NCI-H1105 treated with DMSO at 0.1 percent for 48 hours (cell line): ENCODE measurements at places on chromosomes 7 and 10.

DNA sequence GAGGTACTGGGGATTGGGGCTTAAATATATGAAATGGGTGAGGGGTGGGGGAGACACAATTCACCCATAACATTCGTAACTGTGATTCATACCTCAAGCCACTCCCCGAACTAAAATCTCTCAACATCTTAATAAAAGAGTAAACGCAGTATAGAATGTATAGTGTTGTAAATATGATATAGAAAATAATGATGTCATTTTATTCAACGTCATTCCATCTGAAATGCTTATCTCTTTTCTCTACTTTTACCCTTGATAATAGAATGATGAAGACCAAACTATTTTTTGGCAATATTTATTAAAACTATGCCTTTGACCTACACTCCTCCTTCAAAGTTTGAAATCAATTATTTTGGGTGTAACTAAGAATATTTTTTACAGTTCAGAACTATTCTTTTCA, 36.4 kb downstream of the FRA10AC1 start:
- no peak for DNase-seq

DNA sequence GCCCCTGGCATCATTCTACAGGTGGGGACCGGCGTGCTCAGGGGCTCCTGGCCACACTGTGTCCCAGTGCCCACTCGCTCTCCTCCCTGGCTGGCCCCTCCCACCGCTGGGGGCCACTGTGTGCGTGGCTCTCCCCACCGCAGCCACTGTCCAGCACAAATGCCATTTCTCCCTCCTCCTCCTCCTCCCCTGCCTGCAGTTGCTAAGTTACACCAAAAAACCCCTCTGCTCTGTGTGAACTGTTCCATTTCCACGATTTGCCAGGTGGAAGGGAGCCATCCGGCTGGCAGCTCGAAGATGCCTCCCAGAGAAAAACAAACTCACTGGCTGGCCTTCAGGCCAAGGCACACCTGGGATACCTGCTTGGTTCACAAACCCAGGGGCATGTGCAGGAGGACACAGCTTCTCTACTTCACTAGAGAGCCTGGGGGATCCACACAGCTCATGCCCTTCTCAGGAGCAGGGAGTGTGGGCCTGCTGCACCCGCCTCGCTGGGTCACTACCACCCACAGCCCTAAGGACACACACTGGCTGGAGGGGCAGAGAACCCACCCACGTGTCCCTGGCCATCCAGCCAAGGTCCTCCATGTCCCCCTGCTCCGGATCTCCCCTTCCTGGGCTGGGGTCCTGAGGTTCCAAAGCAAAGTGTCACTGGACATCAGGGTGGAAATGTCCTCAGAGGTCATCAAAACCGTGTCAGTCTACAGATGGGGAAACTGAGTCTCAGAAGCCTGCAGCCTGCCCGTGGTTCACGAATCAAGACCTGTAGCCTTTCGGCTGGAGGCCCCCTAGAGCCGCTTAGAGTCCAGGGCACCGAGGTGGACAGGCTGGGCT, 1.7 kb downstream of the RASGEF1A start:
- DNase-seq, result no peak

- peak; percentile 27 for DNase-seq
Observed at GRCh38 chr10:60003651-60004523, 97.5 kb upstream of the CCDC6 start.

DNA sequence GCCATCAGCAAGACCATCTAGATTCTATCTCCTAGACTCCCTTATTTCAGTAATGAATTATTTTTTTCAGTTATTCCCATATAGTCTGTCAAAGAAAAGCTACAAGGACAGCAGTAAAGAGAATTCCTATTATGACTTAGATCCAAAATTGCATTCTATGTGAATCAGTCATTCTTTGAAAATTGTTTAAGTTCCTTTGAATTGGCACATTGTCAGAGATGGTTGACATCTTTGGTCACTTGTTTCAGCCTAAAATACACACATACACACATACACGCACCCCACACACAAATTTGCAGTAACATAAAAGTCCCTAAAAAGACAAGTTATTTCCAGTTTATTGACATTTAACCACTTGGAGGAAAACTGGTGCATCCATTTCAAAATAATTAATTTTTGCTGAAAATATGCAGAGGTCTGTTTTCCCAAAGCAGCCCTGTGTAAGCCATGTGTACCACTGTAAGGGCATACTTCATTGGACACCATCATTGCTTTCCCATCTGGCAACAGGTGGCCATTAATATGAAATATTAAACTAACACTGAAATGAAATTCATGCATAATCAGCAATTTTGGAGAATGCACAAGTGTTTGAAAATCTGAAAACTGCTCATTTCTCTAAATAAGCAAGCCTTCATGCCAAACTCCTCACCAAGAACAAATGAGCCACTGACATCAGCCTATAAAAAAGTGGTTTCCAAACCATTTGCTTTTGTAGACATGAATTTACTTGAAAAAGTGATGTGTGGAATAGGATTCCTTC, 121.7 kb upstream of the COL1A2 start:
- no peak for DNase-seq

DNA sequence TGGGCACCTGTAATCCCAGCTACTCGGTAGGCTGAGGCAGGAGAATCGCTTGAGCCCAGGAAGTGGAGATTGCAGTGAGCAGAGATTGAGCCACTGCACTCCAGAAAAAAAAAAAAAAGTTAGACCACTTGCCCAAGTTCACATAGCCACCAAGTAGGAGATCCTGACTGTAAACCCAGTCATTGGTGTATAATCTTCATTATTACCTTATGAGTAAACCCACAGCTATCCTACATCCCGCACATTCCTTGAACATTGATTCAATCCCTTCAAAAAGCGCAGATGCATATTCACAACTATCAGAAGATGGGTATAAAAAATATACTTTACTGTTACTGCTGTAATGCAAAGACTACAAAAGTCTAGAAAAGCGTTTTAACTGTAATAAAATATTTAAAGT, 512.9 kb downstream of the SUGCT start:
- DNase-seq, result no peak

DNA sequence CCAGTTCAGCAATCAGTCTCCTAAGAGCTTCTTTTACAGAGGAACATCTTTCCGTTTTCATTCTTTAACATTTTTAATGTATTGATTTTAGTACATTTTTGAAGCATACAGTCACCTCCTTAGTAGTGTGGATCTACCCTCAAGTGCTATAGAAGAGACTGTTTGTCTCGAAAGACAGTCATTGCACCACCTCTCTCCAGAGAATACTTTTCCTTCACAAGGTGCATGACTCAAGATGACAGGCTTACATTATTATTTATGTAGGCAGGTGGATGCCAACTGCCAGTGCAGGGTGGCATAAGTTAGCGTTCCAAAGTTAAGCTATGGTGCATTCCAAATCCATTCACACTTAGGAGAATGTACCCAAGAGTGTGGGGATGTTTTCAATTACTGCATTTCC, 71.8 kb downstream of the ZEB1 start:
- DNase-seq, result no peak

- DNase-seq, result no peak
Observed at GRCh38 chr10:25552283-25552919, 377.6 kb downstream of the GPR158 start.

DNA sequence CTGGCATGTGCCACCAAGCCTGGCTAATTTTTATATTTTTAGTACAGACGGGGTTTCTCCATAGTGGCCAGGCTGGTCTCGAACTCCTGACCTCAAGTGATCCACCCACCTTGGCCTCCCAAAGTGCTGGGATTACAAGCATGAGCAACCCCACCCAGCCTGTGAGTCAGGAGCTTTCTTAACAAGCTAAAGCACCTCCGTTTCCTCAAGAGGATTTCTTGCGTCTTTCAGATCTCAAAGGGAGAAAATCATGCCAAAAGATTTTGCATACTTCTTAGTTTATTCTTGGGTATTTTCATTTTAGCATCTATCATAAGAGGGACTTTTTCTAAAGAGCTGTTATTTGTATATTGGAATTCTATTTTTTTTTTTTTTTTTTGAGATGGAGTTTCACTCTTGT, 47.9 kb upstream of the FOXK1 start:
- DNase-seq, result no peak

GRCh38 chr10:132389433-132390169, 7.4 kb upstream of the PWWP2B start:
- DNase-seq, result no peak

GRCh38 chr10:113415246-113415645, 137.6 kb upstream of the HABP2 start:
- DNase-seq, result no peak

GRCh38 chr7:33334349-33334748, 205.0 kb downstream of the BBS9 start:
- peak; percentile 65 for DNase-seq

- no peak for DNase-seq
Observed at GRCh38 chr10:22676435-22676834, 37.9 kb downstream of the PIP4K2A start.

DNA sequence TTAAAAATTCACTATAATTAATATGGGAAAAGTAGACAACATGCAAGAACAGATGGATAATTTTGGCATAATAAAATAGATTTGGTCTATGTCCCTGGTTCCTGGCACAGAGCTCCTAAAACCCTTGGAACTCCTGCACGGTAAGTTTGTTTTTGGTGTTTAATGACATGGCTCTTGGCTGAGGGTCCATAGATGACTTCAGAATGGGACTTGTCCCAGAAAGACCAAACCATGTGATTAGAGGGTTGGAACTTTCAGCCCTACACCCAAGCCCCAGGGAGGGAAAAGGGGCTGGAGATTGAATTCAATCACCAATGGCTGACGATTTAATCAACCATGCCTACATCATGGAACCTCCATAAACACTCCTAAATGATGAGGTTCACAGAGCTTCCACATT, 12.6 kb upstream of the GSDME start:
- no peak for DNase-seq

GRCh38 chr10:79372871-79373270, 25.6 kb downstream of the PPIF start:
- DNase-seq, result no peak

DNA sequence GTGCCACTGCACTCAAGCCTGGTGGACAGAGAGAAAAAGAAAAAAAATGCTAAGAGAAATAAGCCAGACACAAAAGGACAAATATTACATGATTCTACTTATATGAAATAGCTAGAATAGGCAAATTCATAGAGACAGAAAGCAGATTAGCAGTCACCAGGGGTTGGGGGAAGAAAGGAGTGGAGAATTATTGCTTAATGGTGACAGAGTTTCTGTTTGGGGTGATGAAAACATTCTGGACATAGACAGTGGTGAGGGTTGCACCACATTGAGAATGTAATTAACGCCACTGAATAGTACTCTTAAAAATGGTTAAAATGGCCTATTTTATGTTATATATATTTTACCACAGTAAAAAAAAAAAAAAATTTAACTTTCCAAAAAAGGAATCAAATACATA, 6.4 kb upstream of the NT5C2 start:
- no peak for DNase-seq

DNA sequence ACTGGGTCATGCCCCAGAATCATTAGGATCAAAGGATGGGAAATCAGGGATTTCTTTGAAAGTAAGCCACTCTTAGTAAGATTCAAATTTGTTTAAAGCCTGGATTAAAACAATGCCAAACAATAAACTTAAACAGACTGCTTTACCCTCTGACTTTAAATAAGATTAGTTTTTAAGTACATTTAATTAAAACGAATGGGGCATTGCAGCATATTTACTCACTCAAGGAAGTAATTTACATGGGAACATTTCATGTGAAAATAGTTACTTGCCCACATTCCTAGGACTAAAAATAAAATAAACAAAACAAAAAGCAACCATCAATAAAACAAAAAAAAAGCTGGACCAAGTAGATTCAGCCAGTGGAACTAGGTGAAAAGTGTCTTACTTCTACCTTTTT, 7.8 kb downstream of the ABLIM1 start:
- DNase-seq, result no peak

DNA sequence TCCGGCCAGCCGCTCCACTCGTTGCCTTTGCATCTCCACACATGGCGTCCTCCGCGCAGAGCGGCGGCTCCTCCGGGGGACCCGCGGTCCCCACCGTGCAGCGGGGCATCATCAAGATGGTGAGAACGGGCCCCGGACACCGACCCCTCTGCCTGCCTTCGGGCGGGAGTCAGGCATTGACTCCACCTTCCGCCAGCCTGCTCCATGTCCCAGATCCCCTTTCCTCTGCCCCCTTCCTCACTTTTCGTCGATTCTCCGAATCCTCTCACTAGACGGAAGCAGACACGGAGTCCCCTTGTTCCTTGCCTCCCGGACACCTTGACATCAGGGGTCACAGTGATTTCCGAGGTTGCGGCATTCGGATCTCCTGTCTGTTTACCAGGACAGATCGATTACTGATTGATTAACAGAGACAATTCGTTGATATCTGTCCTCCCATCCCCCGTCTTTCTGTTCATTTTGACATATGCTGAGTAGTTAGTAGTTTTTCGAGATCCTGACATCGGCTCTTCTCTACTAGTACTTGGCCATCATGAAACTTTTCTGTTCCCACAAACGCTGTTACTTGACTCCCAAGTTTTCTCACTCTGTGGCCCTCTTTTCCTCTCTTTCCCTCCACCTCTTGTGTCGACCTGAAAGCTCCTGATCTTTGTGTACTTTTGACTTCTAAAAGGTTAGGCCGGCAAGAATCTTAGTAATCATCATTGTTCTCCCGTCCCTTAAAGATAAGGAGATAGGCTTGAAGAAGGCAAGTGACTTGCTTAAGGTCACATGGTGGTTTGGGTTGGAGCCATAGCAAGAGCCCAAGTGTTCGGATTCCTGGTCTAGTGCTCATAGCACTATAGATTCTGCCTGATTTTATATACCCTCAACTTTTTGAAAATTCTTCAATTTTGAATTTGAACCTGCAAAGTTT, 597 bp downstream of the SND1 start:
- DNase-seq, result no peak

GRCh38 chr10:43502931-43503330, 66.0 kb downstream of the ZNF487 start:
- DNase-seq, result no peak

DNA sequence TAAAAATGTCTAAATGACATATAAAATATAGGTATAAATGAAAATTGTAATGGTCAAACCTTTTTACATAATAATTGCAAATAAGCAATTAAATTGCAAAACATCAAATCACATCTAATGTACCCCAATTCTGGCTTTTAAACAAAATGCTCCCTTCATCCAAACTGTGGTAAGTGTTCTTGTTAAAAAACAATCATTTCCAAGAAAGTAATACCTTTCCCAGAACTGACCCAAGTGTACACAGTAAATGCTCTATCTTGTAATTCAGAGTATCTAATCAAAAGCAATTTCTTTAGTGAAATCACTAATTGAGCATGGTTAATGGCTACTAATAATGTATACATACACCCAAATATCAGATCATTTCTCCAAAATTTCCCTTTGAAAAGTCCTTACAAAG, 28.0 kb downstream of the ITGB1 start:
- no peak for DNase-seq

GRCh38 chr10:36221101-36221500, 579.0 kb upstream of the FZD8 start:
- no peak for DNase-seq
